Suprapubic skin (tissue), 4 donors: ENCODE measurements at places on chromosomes 2 and 18. TPM values are rescaled to one million over a fixed set of nuclear protein-coding genes. Genes with fewer than 3 reads are reported as not detected.

Gene UGT1A8
- 0.47 TPM for total RNA-seq

GRCh38 chr18:36761186-36761698 is 67.6 kb downstream of the TPGS2 start:
- H3K4me1 ChIP-seq, result peaks cover 6% of the 10 kb centered on the region
- no peak overlapping the region for H3K27ac ChIP-seq
- no peaks in the 10 kb centered on the region for H3K36me3 ChIP-seq
- no peak overlapping the region for H3K4me3 ChIP-seq

DNA sequence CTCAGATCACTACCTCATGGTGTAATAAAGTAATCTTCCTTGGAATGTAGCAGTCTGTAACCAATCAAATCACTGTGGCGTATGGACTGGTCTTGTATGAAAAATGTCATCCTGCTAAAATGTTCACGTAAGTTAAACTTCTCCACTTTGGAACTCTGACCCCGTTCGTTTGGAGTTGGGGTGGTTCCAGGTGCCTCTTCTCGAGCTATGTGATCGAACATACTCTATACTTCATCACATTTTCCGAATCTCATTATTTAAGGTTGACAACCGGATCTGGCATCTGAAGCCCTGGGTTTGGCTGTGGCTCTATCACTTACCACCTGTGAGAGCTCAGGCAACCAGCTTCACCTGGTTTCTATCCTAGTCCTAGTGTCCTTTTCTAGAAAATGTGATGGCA is 148.0 kb upstream of the MYCN start:
- no peak overlapping the region for H3K4me3 ChIP-seq
- H3K4me1 ChIP-seq, result no peaks in the 10 kb centered on the region
- DNase-seq, result no peak
- no peaks in the 10 kb centered on the region for H3K36me3 ChIP-seq
- H3K27ac ChIP-seq, result no peak overlapping the region

DNA sequence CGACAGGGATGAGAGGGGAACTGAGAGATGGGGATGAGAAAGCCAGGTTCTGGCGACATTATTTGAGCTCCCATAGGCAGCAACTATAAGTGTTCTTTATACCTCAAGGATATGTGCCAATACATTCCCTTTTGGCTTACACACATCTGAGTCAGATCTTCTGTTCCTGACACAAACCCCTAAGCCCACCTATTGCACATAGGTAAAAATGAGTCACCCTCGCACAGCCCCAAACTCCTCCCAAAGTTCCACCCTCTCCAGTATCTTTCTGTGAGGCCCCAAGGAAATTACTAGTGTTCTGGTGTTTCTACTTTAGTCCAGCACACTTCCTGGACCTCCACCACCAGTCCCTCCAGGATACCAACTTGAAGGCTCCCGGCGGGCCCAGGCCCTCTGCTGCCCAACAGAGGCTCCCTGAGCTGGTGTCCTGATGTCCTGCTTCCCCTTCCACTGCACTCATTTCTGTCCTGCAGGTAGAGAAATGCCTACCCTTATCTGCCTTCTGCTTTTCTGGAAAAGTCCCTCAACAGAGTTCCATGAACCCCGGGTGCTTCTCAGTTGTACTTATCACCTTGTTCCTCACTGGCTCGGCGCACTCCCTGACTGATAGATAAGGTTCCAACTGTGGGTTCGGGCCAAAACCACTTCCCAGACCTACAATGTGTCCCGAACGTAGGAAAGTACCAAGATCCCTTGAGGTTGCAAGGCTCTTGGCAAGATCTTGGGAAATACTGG is 125.5 kb downstream of the EN1 start:
- H3K27me3 ChIP-seq, result no peaks in the 10 kb centered on the region
- no peak overlapping the region for H3K27ac ChIP-seq
- DNase-seq, result no peak
- no peaks in the 10 kb centered on the region for H3K36me3 ChIP-seq

DNA sequence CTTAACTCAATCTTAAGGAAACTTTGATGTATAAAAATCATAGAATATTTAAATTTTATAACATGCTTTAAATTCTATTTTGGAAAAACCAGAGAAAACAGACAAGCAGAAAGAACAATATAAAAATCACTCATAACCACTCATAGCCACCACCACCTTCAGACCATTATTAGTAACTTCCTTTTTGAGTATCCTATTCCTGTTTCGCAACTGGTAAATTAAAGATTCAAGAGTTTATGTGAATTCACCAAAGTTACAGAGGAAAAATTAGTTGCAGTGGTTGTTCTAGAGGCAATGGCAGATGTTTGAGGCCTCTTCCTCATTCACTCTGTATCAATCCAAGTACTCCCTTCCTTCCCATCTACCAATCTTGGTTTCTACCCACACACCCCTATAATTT is 49.3 kb upstream of the PROKR1 start:
- H3K36me3 ChIP-seq, result no peaks in the 10 kb centered on the region
- no peaks in the 10 kb centered on the region for H3K27me3 ChIP-seq
- no peak overlapping the region for H3K27ac ChIP-seq

- no peaks in the 10 kb centered on the region for H3K4me1 ChIP-seq
- DNase-seq, result no peak
- no peak overlapping the region for H3K4me3 ChIP-seq
- H3K27me3 ChIP-seq, result no peaks in the 10 kb centered on the region
- H3K27ac ChIP-seq, result no peak overlapping the region
Measured at GRCh38 chr18:79223431-79223830, 154.2 kb downstream of the ATP9B start.

GRCh38 chr2:163934131-163934530 is 198.3 kb upstream of the FIGN start:
- no peaks in the 10 kb centered on the region for H3K27me3 ChIP-seq
- H3K36me3 ChIP-seq, result no peaks in the 10 kb centered on the region
- H3K4me1 ChIP-seq, result no peaks in the 10 kb centered on the region
- DNase-seq, result no peak
- no peak overlapping the region for H3K27ac ChIP-seq
- H3K4me3 ChIP-seq, result no peak overlapping the region

Gene CYP26B1
- total RNA-seq, result 73.9 TPM

Gene MC5R
- not detected for total RNA-seq

Gene GTF2A1L
- 1.1 TPM for total RNA-seq

GRCh38 chr2:204510709-204511420 is 34.4 kb upstream of the PARD3B start:
- DNase-seq, result no peak
- no peaks in the 10 kb centered on the region for H3K27me3 ChIP-seq
- H3K4me3 ChIP-seq, result no peak overlapping the region
- H3K27ac ChIP-seq, result no peak overlapping the region

Gene FBLN7
- total RNA-seq, result 4.4 TPM

DNA sequence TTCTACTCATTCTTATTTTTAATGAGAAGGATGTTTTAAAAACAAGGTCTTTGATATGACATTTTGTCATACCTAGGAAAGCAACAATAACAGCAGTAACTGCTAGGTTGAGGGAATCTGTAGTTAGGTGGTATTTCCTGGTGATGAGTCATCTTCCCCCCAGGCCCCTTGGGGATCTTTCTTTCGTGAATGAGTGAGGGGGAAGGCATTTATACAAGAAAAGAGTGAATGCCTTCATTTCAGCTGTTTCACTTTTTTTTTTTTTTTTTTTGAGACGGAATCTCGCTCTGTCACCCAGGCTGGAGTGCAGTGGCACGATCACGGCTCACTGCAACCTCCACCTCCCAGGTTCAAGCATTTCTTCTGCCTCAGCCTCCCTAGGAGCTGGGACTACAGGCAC is 108.6 kb downstream of the MAP4K4 start:
- no peak for DNase-seq
- H3K4me1 ChIP-seq, result peaks cover 48% of the 10 kb centered on the region
- H3K27me3 ChIP-seq, result no peaks in the 10 kb centered on the region
- H3K4me3 ChIP-seq, result no peak overlapping the region
- H3K36me3 ChIP-seq, result no peaks in the 10 kb centered on the region
- no peak overlapping the region for H3K27ac ChIP-seq

DNA sequence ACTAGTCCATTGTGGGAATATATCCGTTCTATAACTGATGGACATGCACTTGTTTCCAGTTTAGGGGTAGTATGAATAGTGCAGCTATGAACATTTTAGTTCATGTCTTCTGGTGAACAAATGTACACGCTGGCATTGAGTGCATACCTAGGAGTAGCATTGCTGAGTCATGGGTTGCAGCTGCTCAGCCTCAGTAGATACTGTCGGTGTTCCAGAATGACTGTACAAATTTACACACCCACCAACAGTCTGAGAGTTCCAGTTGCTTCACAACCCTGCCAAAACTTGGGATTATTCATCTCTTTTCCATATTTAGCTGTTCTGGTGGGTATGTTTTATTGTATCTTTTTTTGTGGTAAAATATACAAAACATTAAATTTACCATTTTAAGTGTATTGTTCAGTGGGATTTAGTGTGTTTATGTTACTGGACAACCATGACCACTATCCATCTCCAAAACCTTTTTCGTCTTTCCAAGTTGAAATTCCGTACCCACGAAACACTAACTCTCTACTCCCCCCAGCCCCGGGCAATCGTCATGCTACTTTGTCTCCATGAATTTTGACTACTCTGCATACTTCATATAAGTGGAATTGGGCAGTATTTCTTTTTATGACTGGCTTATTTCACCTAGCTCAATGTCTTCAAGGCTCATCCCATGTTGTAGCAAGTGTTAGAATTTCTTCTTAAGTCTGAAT is 281.0 kb downstream of the PRKCE start:
- peaks cover 19% of the 10 kb centered on the region for H3K4me1 ChIP-seq
- no peaks in the 10 kb centered on the region for H3K36me3 ChIP-seq
- H3K27ac ChIP-seq, result no peak overlapping the region
- DNase-seq, result no peak
- H3K27me3 ChIP-seq, result no peaks in the 10 kb centered on the region
- no peak overlapping the region for H3K4me3 ChIP-seq

Gene COX7A2L
- 111 TPM for total RNA-seq

- DNase-seq, result no peak
- no peaks in the 10 kb centered on the region for H3K27me3 ChIP-seq
- peaks cover 5% of the 10 kb centered on the region for H3K4me1 ChIP-seq
- H3K4me3 ChIP-seq, result no peak overlapping the region
- H3K36me3 ChIP-seq, result no peaks in the 10 kb centered on the region
Measured at GRCh38 chr2:158745067-158745865, 49.9 kb upstream of the DAPL1 start.

Gene STARD6
- total RNA-seq, result not detected

DNA sequence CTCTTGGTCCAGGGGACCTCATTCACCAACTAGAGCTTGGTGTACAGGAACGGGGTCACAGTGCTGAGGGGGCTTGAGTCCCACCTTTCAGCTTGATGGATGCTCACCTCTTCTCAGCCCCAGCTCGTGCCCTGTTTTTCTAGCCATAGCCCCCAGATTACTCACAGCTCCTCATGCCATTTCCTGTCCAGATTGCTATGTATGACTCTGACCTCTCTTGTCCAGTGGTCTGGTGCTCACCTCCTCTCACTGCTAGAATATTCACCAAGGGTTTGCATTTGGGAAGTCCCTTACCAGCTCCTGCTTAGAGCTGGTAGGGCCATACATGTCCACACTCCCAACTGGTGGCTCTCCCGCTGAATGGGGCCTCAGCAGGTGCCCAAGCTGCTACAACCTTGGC is 5.9 kb downstream of the LBX2 start:
- peaks cover 16% of the 10 kb centered on the region for H3K27me3 ChIP-seq
- peaks cover 56% of the 10 kb centered on the region for H3K36me3 ChIP-seq
- DNase-seq, result no peak
- H3K4me3 ChIP-seq, result no peak overlapping the region

Gene LCLAT1
- total RNA-seq, result 20.6 TPM

Gene SDC1
- total RNA-seq, result 892 TPM

Gene MEIS1
- 19.4 TPM for total RNA-seq

DNA sequence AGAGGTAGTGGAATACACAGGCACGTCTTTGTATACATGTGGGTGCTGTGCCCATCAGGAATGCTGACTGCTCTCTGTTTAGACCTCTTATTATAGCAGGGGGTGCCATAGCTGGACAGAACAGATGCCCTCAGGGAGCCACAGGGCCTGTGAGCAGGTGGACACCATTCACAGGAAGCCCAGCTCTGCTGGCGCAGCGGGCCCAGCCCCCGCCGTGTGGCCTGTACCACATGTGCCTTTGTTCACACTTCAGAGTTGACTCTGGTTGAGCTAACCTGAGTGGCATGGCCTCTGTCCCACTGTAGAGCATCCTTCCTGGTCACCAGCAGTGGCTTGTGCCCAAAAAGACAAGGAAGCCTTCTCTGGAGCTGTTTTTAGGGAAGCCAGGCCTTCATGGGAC is 730.9 kb upstream of the ID2 start:
- DNase-seq, result no peak
- H3K4me3 ChIP-seq, result no peak overlapping the region
- no peaks in the 10 kb centered on the region for H3K27me3 ChIP-seq
- H3K36me3 ChIP-seq, result no peaks in the 10 kb centered on the region

- no peak overlapping the region for H3K4me3 ChIP-seq
- H3K27me3 ChIP-seq, result no peaks in the 10 kb centered on the region
- H3K36me3 ChIP-seq, result no peaks in the 10 kb centered on the region
- no peaks in the 10 kb centered on the region for H3K4me1 ChIP-seq
Measured at GRCh38 chr18:72826736-72827135, 41.1 kb downstream of the NETO1 start.

Gene FNDC4
- total RNA-seq, result 5.8 TPM

- no peaks in the 10 kb centered on the region for H3K36me3 ChIP-seq
- peaks cover 19% of the 10 kb centered on the region for H3K4me1 ChIP-seq
- H3K27ac ChIP-seq, result no peak overlapping the region
- no peak for DNase-seq
Measured at GRCh38 chr18:32298171-32298667, 108.4 kb downstream of the MEP1B start.

Gene TTN
- total RNA-seq, result 0.89 TPM

Gene CAPN14
- 0.97 TPM for total RNA-seq

- no peaks in the 10 kb centered on the region for H3K36me3 ChIP-seq
- no peaks in the 10 kb centered on the region for H3K27me3 ChIP-seq
- DNase-seq, result no peak
- H3K27ac ChIP-seq, result no peak overlapping the region
- no peak overlapping the region for H3K4me3 ChIP-seq
- no peaks in the 10 kb centered on the region for H3K4me1 ChIP-seq
Measured at GRCh38 chr18:62660691-62661090, 54.6 kb upstream of the PHLPP1 start.

DNA sequence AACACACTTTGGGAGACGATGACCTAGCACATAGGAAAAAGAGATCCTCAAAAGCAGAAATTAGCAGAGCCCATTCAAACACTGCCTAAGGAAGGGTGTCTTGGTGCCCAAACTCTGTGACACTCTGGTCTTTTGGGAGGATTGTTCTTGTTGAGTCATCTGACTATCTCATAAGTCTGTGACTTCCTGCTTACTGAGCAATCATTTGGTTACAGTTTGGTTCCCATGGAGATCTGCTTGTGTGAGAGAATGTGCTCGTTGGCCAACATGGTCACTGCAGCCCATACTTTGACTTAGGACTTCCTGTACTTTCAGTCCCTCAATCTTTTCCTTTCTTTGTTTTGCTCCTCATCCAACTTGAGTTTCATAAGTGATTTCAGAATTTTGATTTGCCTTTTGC is 602.9 kb downstream of the NYAP2 start:
- peak overlapping the region; percentile 65 for H3K27ac ChIP-seq
- no peak overlapping the region for H3K4me3 ChIP-seq
- no peaks in the 10 kb centered on the region for H3K36me3 ChIP-seq
- H3K4me1 ChIP-seq, result peaks cover 3% of the 10 kb centered on the region

- peaks cover 3% of the 10 kb centered on the region for H3K4me1 ChIP-seq
- DNase-seq, result no peak
- H3K27ac ChIP-seq, result no peak overlapping the region
- no peaks in the 10 kb centered on the region for H3K27me3 ChIP-seq
- no peak overlapping the region for H3K4me3 ChIP-seq
Measured at GRCh38 chr2:59774821-59775433, 778.5 kb downstream of the BCL11A start.
